Fibroblast of lung (primary cell): ENCODE measurements at places on chromosomes 7 and 10.
A peak's percentile ranks its signal among the peaks of the same experiment; 100 is the strongest.

- no peak for DNase-seq
Observed at GRCh38 chr10:129500617-129501339, 33.7 kb downstream of the MGMT start.

DNA sequence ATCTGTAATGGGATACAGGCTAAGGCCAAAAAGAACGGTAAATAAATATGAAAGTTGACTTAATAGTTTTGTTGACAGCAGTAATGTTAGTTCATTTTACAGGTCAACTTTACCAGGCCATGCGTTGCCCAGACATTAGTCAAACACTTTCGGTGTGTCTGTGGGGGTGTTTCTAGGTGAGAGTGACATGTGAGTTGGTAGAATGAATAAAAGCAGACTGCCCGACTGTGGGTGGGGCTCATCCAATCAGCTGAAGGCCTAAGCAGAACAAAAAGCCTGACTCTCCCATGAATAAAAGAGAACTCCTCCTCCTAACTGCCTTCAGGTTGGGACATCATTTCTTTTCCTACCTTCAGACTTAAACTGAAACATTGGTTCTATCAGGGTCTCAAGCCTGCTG lies 132.3 kb downstream of the MTPAP start:
- no peak for DNase-seq

GRCh38 chr7:68476966-68477365 lies 1121.3 kb upstream of the AUTS2 start:
- peak; percentile 13 for DNase-seq

DNA sequence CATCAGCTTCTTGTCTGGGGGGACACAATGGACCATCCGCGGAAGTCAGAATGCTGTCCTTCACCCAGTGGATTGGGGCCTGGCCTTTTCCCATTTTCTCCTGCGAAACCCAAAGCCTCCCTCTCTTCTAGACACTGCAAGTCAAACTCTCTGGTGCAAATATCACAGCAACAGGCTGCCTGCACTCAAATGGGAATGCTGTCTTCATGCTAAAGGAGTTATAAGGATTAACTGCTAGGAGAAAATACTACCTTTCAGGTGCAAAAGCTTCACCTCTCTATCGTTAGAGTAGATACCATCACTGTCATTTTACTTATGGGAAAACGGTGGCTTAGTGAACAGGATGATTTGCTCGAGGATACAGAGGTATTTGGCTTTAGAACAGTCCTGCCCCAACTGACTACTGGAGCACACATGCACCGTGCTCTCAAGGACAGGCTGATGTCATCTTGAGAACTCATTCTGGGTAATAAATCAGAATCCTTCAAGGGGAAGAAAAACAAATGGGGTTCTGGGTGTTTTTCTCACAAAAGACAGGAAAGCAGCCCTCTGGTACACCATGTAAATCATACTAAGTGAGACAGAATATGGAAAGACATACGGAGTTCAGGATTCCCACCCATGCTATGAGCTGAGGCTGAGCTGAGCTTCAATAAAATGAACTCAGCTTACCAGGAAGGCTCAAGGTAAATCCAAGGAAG lies 100.9 kb downstream of the SAMD9 start:
- peak; percentile 17 for DNase-seq

DNA sequence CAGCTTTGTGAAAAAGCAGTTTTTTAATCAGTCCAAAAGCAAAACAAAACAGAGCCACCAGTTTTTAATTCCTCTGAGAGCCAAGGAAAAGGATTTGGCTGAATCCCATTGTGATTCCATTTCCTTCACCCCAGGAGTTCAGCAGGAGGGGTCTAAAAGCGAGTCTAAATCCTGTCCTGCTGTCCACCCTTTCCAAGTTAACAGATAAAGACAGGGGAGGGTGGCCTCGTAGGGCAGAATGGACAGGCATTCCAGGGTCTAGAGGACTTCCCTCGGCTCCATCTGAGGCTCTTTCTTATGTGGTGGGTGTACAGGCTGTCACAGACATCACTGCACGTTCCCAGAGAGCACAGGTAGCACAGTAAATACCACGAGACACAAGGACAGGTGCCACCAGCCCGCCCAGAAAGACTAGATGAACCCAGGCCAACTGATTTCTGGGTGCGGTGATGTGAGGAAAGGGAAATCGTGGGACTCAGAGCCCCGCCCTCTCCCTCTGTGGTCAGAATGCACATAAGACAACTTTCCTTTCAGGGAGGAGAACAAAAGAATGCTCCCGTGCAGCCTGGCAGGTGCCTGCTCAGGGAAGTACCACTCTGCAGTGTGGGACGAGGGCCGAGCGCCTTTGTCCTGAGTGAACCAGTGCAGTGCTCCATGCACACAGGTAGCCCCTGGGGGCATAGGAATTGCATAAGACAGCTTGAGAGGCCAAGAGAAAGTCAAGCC lies 119.7 kb downstream of the ABLIM1 start:
- no peak for DNase-seq
